Caco-2 (cell line): ENCODE measurements at places on chromosomes 7 and 10. TPM values are rescaled to one million over a fixed set of nuclear protein-coding genes. Genes with fewer than 3 reads are reported as not detected.

GRCh38 chr10:60456053-60456452 lies 66.4 kb upstream of the ANK3 start:
- no peak for DNase-seq

- DNase-seq = no peak
Observed at GRCh38 chr10:51800121-51800520, 100.7 kb upstream of the CSTF2T start.

DNA sequence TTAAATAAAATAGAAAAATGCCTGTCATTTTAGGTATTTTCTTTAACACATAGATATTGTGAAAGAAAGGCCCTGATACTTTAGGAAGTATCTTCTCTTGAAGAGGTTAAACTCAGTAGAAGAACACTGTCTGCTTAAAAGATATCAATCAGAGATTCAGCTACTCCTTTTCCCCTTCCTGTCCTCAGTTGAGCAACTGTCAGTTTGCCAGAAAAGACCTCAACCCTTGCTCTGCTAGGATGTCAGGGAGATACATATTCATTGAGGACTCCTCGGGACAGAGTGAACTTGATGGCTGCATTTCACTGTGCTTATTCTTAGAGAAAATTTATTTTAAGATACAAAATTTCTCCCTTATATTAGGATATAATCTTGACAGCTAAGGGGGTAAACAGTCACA lies 173.6 kb upstream of the CACNA2D1 start:
- no peak for DNase-seq

GRCh38 chr10:58514111-58514770 lies 1.6 kb downstream of the BICC1 start:
- no peak for DNase-seq

- DNase-seq = no peak
Observed at GRCh38 chr7:149830997-149831740, 7.0 kb upstream of the ZNF862 start.

MYO3A gene
- not detected in 2 replicates for total RNA-seq
